ENCODE measurements at places on chromosomes 4 and X.

DNA sequence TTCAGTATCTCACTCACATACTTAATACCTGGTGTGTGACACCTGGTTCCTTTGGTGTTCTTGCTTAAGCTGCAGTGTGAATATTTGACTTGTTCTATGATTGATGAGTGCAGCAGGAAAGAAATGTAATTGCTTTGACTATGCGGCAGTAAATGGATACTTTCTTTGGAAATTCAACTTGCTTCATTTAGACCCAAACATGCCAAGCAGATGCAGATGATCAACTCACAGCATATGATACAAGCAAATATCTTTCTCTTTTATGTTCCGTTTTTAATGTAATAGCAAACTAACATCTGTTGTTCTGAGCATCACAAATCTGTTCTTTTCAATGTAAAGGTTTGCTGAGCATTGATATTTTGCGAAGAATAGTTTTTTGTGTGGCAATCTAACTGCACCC, 549.5 kb downstream of the C4orf33 start:
- no peak for ATAC-seq

DNA sequence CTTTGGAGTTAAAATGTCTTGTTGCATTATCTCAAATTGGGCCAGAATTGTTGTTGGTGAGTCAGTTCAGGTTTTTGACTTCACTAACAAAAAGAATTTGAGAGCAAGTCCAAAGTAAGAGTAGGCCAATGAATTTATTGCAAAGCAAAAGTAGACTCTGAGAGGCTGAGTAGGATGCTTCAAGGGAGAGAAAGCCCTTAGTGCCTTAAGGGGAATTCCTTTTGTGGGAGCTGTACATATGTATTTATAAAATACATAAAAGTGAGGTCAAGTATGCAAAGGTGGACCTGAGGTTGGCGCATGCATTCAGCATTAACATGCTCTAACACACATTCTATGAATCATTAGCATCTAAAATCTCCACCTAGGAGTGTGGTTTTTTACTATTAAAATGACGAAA, 565.4 kb downstream of the GRXCR1 start:
- no peak for ATAC-seq

DNA sequence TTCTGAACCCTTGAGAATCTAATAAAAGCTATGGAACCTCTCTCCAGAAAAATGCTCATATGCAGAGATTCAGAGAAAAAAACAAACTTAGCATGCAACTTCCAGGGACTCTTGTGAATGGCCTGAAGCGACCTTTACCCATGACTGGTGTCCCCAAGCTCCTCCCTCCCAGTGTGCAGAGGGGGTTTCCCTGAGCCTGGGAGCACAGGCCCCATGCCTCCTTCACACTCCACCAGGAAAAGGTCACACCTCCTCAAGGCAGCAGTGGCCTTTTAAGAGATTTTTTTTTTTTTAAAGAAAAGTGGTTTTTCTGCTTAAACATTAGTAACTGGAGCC, 13.3 kb upstream of the UBA6 start:
- no peak for ATAC-seq

DNA sequence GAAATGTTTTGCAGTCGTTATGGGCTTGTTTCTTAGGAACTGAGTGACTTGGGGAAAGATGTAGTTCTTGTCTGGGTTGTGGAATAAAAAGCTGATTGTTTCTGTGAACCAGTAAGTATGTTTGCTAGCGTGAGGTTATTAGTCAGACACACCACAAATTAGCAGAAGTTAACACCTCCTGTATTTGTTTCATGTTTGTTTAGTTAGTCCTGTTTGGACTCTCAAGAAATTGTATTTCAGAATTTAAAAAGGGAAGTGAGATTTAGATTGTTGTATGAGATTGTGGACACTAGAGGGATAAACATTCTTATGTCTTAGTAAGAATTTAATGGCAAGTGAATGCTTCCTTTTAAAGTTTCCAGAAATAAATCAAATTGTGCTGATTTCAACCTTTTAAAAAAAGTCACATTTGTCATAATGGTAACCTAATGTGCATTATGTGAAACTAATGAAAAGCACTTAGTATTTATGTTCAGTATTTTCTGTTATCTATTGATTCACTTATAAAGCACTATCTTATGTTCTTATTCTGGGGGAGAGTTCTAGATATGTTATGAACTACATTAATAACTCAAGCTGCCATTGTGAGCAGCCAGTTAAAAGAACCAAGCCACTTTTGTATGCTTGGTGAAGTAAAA, 25.6 kb downstream of the ATP10D start:
- no peak for ATAC-seq

DNA sequence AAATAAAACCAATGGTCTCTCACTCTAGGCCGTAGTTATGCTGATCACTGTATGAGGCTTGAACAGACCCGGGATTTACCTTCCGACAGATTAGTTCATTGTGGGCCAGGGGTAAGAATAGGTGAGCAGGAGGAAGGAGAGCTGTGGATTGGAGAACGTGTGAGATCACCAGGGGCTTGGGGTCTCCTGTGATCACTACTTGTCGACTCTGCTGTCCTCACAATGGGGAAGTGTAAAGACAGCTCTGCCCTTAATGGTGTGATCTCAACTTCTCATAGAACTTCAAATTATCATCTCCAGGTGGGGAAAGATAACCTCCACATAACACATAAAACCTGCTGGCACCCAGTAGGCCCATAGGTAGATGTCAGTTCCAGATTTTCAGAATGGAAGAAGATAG, 56.2 kb upstream of the RPS6KA3 start:
- ATAC-seq: no peak

- no peak for ATAC-seq
Measured at GRCh38 chr4:75920327-75920726, 18.1 kb upstream of the PPEF2 start.

GRCh38 chr4:122827879-122828601, 1.4 kb downstream of the FGF2 start:
- peak; percentile 63 for ATAC-seq

GRCh38 chrX:111355523-111356115, 56.4 kb downstream of the DCX start:
- no peak for ATAC-seq

DNA sequence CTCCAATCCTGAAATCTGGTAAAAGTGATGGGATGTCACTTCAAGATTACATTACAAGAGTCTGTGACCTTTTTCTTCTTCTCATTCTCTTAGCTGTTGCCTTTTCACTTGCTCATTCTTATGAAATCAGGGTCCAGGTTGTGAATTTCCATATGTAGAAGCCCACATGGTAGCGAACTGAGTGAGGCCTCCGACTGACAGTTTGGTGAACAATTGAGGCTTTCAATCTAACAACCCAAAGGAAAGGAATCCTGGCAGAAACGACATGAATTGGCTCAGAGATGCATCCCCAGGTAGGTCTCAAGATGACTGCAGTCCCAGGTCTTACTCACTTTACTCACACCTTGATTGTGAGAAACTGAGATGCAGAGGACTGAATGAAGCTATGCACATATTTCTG, 203.4 kb upstream of the FAT4 start:
- ATAC-seq: no peak

- ATAC-seq: no peak
Measured at GRCh38 chrX:6383917-6384316, 151.0 kb downstream of the VCX3A start.

DNA sequence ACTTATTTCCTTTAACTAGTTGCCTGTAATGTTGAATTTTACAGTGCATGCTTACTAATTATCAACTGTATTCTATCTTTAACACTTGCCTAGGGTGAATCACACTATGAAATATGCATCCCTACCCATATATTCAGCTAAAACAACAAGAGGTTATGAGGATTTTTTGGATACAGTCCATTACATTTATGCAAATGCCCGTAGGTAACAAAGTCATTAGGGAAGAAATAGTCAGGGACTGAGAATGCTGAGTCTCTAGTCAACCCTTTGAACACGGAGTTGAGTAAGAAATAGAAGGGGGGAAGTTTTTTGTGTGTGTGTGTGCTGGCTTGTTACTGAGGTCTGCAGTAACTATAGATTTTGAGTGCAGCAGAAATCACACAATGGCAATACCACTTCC, 26.1 kb upstream of the CBLL2 start:
- no peak for ATAC-seq

GRCh38 chr4:88230969-88231771, 53.2 kb downstream of the PPM1K start:
- peak; percentile 31 for ATAC-seq

DNA sequence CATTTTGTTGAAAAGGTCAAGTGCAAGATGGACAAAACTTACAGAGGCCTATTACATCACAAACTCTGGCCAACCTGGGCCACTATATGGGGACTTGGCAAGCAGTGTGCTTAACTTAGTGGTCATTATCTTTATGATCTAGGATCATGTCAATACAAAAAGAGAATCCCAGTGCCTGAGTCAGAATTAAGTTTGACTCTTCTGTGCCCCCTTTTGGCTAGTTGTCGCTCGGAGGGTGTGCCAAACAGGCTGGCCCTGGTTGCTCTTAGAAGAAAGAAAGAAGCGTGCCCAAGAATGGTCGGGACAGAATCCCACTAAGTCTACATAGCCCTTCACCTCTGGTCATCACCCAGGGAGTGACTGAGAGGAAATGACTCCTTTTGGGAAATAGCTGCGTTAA, 100.1 kb downstream of the EIF4E start:
- no peak for ATAC-seq

DNA sequence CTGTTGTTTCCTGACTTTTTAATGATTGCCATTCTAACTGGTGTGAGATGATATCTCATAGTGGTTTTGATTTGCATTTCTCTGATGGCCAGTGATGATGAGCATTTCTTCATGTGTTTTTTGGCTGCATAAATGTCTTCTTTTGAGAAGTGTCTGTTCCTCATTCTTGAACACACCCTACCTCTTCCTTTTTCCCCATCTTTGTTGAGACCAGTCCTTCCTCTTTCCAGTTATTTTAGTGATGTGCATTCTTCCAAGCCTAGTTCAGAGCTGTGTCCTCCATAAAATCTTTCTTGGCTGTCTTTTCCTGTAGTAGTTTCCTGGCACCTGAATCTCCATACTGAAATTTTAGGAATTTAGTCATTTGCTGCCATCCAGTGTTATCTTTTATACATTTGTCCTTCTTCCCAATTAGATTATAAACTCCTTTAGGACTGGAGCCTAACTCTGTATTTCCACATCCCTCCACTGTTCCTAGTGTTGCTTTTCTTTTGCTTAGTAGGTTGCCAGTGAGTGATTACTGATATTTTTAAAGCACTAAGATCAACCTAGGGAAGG, 11.4 kb downstream of the FHIP1A start:
- no peak for ATAC-seq

GRCh38 chrX:44071847-44072551, 98.8 kb upstream of the NDP start:
- no peak for ATAC-seq

GRCh38 chrX:28205126-28205525, 223.9 kb upstream of the DCAF8L1 start:
- no peak for ATAC-seq

- no peak for ATAC-seq
Measured at GRCh38 chr4:22430626-22431025, 85.2 kb downstream of the ADGRA3 start.

- no peak for ATAC-seq
Measured at GRCh38 chr4:146202665-146203064, 11.7 kb upstream of the REELD1 start.

DNA sequence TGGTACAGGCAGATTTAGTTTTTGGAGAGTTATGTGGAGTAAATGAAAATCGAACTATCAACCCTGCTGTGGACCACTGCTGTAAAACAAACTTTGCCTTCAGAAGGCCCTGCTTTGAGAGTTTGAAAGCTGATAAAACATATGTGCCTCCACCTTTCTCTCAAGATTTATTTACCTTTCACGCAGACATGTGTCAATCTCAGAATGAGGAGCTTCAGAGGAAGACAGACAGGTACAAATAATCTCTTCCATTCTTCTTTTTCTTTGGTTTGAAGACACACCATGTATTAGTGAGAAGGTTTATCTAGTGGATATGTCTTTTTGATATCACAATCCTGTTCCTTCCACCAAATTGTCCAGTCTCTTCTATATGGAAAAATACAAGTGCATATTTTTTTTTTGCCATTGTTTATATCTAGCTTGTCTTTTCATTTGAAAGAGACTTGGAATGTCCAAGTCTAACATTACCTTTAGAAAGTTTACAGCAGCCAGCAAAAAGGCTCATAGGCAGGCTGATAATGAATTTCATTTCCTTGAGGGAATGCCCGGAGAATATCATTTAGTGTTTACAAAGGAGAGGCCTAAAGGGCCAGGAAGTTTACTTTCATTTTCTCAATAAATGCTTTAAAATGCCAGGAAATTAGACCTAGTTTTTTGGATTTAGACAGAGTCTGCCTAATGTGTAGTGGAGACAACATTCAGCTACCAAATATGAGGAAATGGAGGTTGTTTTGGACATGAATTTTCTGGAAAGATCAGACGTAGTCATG, 18.6 kb downstream of the AFM start:
- no peak for ATAC-seq

DNA sequence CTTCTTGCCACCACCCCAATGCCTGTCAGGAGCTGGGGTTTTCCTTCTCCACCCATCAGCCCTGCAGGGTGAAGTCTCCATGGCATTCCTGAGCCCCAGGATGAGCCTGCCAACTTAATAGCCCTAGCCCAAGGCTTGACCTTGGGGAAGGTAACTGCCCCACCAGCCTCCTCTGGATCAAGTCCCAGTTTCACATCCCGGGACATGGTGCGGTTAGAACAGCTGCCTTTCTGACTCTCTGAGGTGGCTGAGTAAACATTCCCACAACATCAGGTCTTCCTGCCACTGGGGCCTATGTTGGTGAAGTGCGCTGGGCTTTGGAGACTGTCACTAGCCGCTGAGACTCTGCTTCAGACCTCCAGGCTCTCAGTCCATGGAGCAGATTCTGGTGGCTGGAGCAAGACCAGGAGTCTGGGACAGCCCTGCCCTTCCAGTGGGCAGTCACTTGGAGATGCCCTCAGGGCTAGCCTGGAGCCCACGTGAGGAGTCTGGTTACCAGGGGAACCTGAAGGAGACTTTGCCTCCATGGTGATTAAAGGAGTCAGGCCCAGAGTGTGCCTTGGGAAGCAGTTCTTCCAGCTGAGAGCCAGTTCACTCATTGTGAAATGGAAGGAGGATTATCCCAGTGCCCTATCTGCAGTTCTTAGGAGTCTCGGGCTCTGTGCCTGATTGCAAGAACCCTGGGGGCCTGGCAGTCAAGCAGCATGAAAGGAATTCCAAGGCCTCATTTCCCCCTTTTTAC, 56.8 kb downstream of the SMIM20 start:
- no peak for ATAC-seq

DNA sequence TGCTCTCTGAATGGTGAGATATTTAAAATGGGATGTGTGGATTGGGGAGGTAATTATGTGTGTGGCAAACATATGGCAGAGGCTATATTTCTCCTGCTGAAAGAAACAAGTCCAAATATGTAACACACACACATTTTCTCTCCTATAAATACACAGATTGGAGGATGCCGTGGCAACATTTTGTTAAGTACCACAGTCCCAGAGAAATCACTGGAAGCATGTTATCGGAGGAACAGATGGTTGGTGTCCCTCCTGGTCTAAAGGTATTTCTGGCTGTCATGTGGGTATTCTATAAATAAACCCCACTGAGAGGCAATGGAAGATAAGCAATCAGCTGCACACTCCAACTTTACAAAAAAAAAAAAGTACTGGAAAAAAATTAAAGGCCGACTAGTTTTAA, 528.3 kb upstream of the BOD1L1 start:
- no peak for ATAC-seq
